ENCODE measurements at places on chromosomes 16 and 17. TPM values are rescaled to one million over a fixed set of nuclear protein-coding genes. Genes with fewer than 3 reads are reported as not detected.

- no peak for DNase-seq
- no peak overlapping the region for H3K27ac ChIP-seq
- no peak overlapping the region for H3K4me3 ChIP-seq
- peaks cover 20% of the 10 kb centered on the region for H3K4me1 ChIP-seq
- no peaks in the 10 kb centered on the region for H3K27me3 ChIP-seq
- H3K36me3 ChIP-seq, result peaks cover 66% of the 10 kb centered on the region
Observed at GRCh38 chr17:2192367-2193057, 111.1 kb downstream of the SMG6 start.

DNA sequence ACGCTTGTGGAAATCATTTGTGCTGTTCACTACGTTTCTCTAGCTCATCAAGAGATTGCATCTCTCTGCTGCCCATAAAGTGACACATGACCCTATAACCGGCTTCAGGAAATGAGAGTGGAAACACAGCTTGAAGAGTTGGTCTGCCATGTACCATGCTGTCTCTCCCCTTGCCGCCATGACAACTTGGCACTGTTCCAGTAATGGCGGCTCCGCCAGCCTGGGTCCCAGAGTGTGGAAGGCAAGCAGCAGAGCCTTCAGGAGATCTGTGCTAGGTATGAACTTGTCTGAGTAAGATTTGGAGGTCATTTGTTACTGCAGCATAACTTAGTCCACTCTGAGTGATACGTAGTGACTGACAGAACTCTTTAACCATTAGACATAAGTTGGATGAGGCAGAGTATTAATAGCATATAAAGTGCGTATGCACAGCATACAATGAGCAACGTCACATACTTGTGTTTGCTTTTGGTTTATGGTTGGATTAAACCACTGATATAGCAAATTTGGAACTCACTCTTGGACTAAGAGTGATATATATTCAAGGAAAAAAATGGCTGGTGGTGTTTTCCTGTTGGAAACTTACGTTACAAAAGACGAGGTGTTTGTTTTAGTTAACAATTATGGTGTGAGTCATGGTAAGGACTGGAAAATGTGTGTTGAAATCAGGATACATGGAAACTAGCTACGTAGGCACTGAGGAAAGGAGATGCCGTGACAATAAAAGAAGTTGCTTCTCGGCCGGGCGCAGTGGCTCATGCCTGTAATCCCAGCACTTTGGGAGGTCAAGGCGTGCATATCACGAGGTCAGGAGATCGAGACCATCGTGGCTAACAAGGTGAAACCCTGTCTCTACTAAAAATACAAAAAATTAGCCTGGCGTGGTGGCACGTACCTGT, 24.4 kb upstream of the PMP22 start:
- H3K4me3 ChIP-seq, result no peak overlapping the region
- no peaks in the 10 kb centered on the region for H3K36me3 ChIP-seq
- H3K4me1 ChIP-seq, result peaks cover 4% of the 10 kb centered on the region
- H3K27ac ChIP-seq, result no peak overlapping the region

- H3K36me3 ChIP-seq, result no peaks in the 10 kb centered on the region
- no peaks in the 10 kb centered on the region for H3K27me3 ChIP-seq
- DNase-seq, result no peak
- no peak overlapping the region for H3K4me3 ChIP-seq
Observed at GRCh38 chr16:68764862-68765261, 27.8 kb downstream of the CDH1 start.

CCDC144A gene
- total RNA-seq, result 1.3 TPM
